Natural killer cell treated with Interleukin-12 subunit alpha and Interleukin-12 subunit beta and Interleukin-15 and Interleukin-18, amount 100 ng/mL, for 72 hours (primary cell): ENCODE measurements at places on chromosomes 2 and 18.

DNA sequence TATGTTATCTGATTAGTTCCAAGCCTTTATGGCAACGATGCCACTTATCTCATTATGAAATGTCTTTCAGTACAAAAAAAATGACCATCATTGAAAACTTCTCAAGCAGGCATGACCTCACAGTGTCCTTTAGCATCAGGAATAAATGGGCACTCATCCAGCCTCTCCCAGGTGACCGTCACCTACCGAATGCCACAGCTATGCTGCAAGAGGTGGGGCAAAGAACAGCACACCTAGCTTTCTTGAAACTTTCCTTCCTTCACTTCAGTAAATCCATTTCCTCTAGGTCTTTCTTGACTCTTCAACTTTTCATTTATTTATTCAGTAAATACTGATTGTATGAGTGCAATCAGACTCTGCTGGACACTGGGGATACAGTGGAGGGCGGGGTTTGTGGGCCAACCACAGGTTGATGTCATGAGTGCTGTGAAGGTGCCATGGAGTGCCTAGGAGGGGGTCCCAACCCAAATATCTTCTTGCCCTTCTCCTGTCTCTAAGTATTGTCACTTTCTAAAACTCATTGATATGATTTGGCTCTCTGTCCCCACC is 54.3 kb upstream of the HK2 start:
- DNase-seq: no peak

- no peak for DNase-seq
Measured at GRCh38 chr2:161208527-161209139, 48.4 kb downstream of the TANK start.

- DNase-seq: no peak
Measured at GRCh38 chr2:160584972-160585494, 91.4 kb upstream of the RBMS1 start.

DNA sequence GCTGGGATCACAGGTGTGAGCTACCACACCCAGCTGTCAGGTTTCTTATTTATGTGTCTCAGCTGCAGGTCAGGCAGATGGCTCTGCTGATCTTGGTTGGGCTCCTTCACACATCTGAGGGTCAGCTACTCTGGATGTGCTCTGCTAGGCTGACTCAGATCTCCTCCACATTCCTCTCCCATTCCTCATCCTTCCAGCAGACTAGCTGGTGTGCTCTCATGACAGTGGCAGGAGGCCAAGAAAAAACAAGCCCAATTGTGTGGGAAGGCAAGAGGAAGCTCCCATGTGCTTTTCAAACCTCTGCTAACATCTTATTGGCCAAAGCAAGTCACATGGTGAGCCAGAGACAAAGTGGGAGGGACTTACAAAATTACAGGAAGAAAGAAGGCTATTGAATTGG is 11.7 kb upstream of the MSH6 start:
- DNase-seq: no peak

DNA sequence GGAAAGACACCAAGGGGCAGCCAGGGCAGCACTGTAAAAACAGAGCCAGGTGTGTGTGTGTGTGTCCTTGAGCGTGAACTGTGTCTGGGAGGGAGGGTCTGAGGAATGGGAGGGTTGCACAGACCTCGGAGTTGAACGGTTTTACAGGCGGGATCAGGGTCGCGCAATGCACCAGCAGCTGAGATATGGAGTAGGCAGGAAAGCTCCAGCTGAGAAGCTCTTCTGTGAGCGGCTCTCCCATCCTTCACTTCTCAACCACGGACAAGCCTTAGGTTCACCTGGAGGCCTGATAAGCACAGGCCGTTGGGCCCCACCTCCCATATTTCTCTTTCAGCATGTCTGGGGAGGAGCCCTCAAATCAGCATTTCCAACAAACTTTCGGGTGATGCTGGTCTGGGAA is 12.1 kb downstream of the SERTAD2 start:
- DNase-seq: no peak

GRCh38 chr2:28951910-28952835 is 28.9 kb upstream of the TOGARAM2 start:
- DNase-seq: no peak

DNA sequence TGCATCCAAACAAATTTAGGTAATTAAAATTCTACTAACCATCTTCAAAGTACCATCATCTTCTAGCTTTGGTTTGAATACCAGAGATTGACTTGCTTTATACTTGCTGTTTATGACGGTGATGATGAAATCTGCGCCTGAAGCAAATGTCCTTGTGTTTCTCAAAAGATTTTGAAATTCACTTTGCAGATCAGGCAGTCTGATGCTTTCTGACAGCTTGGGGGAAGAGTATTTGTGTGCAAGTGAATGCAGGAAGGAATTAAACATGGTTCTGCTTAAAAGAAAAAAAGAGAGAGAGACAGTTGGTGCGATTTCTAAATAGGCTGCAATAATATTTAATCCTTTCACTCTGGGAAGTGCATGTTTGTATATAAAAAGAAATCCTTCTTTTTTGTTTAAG is 29.6 kb downstream of the CSRNP3 start:
- DNase-seq: no peak

- DNase-seq: no peak
Measured at GRCh38 chr2:17547737-17548136, 7.2 kb downstream of the VSNL1 start.

GRCh38 chr2:86411396-86411795 is 29.8 kb upstream of the KDM3A start:
- DNase-seq: no peak

- DNase-seq: no peak
Measured at GRCh38 chr2:41736105-41736567, 311.7 kb upstream of the PKDCC start.
